Dermis microvascular lymphatic vessel endothelial cell (primary cell): ENCODE measurements at places on chromosomes 5 and 9.

DNA sequence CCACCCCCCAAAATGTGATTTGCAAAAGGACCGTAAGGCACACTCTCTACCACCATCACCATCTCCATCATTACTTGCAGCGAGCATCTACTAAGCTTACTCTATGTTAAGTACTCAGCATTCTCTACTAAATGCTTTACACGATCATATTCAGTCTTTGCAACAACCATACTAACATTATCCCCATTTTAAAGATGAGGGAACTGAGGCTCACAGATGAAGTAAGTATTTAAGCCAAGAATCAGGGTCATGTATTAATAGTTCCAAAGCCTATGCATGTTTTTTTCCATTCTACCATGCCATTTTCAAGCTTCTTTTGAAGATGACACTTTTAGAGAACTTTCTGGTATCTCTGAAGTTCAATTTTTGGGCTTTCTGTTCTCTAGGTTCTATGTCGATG is 121.7 kb upstream of the ANKRD55 start:
- no peak for DNase-seq

- DNase-seq: no peak
Observed at GRCh38 chr9:79719989-79720388, 148.2 kb downstream of the TLE4 start.

DNA sequence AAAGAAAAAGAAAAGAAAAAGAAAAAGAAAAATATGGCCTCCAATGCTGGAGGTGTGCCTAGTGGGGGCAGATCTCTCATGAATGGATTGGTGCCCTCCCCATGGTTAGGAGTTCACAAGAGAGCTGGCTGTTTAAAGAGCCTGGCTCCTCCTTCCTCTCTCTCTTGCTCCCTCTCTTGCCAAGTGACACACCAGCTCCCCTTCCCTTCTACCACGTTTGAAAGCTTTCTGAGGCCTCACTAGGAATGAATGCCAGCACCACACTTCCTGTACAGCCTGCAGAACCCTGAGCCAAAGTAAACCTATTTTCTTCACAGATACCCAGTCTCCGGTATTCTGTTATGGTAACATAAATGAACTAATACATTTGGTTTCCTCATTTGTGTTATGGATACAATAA is 14.4 kb upstream of the GALNT10 start:
- DNase-seq: peak; percentile 96

GRCh38 chr5:8234179-8234770 is 365.3 kb downstream of the MTRR start:
- DNase-seq: no peak

DNA sequence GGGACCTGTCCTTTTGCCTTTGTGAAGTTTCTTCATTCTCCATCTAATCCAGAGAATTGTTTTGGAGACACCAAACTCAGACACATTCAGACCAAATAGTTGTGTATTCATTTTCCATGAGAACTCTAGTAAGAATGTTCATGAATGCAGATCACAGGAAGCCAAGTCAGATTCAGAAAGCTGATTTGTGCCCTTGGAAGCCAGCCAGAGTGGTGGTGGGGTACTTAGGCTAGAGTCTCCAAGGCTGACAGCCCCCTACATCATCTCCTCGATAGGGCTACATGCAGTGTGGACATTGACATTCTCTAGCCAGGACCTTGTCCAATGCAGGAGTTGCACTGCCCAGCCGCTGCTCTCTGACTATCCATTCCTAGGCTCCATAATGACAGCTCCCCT is 137.6 kb downstream of the UGCG start:
- no peak for DNase-seq

DNA sequence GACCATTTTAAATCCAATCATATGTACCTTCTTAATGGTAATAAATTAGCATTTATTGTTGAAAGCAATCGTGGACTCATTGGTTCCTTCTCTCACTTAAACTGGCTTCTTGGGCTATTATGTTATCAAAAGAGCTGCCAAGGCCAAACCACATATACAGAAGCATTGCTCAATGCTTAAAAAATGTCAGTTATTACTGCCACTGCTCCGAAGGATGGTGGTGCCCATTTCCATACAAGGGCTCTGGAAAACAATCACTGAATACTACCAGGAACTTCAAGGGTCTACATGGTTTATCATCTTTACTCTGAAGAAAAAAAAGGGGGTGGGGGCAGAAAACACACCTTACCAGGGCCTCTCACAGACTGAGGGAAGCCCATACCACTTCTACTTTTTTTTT is 104.3 kb downstream of the GNAQ start:
- no peak for DNase-seq

GRCh38 chr5:94196953-94197352 is 421.5 kb downstream of the KIAA0825 start:
- no peak for DNase-seq

GRCh38 chr5:179431221-179431824 is 86.1 kb upstream of the ADAMTS2 start:
- DNase-seq: no peak

DNA sequence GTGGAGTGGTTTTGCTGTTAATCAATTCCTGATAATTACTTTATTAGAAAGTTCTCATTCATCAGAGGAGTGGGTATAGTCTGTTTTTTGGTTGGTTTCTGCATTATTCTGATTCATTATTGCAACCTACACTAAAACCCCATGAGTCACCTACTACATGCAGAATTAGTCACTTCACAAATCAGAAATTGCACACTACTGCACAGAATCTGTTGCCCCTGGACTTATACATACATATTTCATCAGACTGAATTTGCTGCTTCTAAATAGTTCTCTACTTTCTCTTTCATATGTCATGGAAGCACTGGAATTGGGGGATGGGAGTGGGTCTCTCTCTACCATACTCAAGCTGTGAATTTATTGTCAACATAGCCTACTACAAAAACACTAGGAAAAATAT is 585.1 kb downstream of the DNAH5 start:
- no peak for DNase-seq

GRCh38 chr9:127503947-127504886 is 52.9 kb downstream of the LRSAM1 start:
- peak; percentile 89 for DNase-seq

DNA sequence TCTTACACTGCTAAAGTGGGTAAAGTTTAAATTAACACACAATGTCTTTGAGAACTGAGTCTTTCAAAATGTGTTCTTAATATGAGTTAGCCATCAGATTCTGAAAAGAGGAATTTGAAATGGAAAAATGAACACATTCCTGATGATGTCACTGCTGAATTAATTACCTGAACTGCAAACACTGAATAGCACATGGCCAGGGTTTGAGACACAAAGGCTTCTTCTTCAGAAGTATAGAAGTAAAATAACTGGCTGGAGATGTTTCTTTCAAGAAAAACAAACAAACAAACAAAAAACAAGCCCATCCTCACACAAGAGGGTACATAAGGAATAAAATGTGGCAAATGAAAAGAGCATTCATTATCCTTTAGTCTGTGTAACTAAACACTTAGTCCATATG is 7.1 kb downstream of the GLIS3 start:
- DNase-seq: peak; percentile 42

DNA sequence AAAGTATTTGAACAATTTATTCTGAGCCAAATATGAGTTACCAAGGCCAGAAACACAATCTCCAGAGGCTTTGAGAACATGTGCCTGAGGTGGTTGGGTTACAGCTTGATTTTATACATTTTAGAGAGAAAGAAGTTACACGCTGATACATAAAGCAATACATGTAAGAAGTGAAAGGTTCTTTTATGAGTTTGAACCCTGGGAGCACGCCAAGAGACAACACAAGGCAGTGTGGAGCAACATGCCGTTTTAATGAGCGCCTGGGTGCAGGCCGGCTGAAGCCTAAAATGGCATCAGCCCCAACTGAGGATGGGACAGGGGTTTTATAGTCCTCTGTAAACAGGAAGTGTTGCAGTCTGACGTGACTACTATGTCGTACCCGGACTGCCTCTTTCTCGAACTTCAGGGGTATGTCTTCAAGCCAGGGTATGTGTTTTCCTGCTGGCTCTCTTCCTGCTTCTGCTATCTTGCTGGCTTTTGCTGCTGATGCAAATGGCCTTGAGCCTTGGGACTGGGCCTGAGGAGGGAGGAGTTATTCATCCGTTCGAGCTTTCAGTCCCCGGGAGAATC is 193.7 kb downstream of the CYLC2 start:
- DNase-seq: no peak

- DNase-seq: no peak
Observed at GRCh38 chr5:125717209-125717608, 706.0 kb upstream of the GRAMD2B start.

GRCh38 chr5:158952951-158953350 is 146.8 kb downstream of the EBF1 start:
- DNase-seq: no peak

- no peak for DNase-seq
Observed at GRCh38 chr5:5188376-5189050, 48.4 kb downstream of the ADAMTS16 start.

GRCh38 chr9:92378865-92379560 is 25.4 kb downstream of the OGN start:
- no peak for DNase-seq

DNA sequence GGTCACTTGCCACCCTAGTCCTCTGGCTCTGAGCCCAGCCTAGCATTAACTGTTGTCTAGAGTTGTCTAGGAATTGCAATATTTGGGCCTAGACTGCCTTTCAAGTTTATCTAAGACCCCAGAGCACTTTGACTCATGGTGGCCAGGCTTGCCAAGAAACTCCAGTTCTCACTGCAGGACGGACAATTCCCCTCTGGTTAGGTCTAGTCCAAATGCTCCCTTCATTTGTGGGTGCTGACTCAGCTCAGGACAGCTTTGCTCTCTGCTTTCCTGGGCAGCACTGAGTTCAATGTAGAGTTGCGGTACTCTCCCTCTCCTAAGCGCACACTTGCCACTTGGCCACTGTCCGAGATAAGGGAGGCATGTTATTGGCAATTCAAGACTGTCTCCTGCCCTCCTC is 619.4 kb downstream of the TLE1 start:
- DNase-seq: no peak

DNA sequence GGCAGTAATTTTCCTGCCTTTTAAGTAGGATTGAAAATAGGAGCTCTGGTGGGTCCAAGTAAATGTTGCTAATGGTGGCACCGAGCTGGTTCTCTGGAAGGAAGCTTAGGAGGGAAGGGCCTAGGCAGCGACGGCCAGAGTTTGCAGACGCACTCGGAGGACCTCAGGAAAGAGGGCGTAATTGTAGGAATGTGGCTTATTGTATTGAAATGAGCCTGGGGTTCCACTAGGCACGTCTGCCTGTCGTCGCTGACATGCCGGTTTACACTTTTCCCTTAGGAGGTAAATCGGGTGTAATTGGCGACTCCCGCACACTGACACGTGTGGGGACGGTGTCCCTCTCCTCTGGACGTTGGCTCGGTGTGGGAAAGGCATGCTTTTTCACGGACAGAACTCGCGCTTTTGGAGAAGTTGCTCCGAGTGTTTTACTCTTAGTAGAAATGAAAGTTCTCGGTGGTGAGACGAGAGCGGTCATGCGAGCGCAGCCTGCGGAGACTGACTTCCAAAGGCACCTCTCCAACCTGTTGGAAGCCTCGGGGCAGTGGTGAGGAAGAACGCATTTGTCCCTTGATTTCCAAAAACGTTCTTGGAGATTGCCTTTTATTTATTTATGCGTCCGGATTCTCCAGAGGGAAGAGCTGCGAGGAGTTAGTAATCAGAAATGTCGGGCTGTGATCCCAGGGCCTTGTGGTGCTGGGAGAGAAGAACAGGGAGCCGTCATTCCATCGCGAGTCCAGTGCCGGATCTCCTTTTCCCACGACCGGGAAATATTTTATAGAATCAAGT is 1.3 kb downstream of the NR4A3 start:
- no peak for DNase-seq

GRCh38 chr5:164317676-164318075 is 812.3 kb downstream of the MAT2B start:
- DNase-seq: no peak

DNA sequence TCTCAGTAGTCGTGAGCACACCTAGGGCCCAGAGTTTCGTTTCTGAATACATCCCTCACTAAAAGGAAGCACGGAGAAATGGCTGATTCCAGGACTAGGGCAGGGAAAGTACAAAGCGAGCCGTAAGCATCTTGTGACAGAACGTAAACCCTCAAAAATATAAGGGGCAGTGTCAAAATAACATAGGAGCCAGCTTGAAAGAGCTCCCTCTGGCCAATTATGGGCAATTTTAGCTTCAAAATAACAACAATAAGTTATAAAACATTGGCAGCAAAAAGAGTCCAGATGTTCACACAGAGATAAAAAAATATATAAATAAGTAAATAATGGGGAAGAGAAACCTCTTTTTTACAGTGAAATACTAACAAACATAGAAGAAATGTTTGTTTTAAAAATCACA is 18.5 kb upstream of the GLIS3 start:
- peak; percentile 25 for DNase-seq

DNA sequence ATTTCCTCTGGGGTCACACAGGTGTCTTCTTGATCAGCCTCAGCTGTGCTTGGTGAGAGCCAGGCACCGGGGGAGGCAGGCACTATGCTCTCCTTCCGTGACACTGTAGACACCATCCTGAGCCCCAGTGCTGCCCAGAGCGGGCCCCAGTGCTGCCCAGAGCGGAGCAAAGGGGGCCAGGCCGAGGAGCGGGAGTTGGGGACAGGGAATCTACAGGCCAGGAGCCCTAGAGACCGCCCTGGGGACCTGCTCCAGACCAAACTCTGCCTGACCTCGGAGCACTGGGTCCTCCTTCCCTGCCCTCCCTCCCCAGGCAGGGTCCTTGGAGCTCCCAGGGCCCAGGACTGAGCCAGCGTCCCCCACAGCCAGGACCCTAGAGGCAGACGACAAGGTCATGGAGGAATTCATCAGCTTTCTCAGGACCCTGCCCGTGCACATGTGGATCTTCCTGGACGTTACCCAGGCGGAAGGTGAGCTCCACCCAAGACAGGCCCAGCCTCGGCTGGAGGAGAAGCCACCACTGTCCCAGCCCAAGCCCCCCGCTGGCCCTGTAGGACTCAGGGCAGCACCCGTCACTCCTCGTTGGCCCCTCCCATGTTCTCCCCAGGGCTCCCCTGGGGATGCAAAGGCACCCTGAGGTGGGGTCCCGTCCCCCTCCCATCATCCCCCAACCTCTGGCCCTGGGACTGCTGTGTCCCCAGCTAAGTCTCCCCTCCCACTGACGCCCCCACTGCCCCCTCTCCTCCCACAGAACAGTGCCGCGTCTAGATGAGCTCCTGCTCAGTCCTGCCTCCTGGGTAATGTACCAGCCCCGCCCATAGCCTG is 30.2 kb downstream of the PAEP start:
- DNase-seq: no peak

GRCh38 chr5:135160036-135160675 is 126.1 kb upstream of the PITX1 start:
- no peak for DNase-seq

- DNase-seq: peak; percentile 44
Observed at GRCh38 chr9:133113163-133113948, 7.7 kb downstream of the RALGDS start.

- DNase-seq: no peak
Observed at GRCh38 chr9:84490206-84490841, 149.8 kb upstream of the SLC28A3 start.
